Islet precursor cell (in vitro differentiated cells): ENCODE measurements at places on chromosomes 13 and 19.

DNA sequence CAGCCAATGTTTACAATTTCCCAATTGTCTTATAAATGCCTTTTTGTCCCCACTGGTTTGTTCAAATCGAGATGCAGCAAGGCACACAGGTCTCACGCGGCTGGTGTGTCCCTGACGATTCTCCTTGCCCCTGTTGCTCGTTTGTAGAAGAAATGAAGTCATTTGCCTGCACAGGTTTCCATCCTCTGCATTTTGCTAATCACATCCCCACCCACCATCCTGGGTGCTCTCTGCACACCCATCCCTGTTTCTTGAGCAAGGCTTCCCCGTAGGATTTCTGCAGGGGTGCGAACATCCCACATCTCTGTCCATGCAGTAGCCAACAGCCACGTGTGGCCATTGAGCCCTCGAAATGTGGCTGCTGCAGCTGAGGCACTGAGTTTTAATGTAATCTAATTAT is 59.8 kb upstream of the SOX1 start:
- no peak for DNase-seq

DNA sequence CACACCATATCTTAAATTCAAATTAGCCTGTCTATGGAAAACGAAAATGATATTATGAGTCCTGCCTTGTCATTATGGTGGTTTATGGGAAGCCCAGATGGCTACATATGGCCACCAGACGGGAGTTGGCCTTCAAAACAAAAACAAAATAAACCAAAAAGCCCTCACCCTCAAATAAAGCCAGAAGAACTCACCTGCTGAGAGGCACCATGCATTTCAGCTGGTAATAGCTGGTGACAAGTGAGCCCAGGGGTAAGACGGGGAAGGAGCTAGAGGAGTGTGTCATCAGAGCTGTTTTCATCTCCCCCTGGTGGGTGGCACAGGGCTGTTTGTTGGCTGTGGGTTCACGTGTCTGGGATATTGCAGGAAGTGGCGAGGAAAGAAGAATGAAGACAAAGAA is 152.9 kb downstream of the EFNB2 start:
- no peak for DNase-seq

GRCh38 chr13:36666477-36667229 is 7.2 kb upstream of the SERTM1 start:
- no peak for DNase-seq

DNA sequence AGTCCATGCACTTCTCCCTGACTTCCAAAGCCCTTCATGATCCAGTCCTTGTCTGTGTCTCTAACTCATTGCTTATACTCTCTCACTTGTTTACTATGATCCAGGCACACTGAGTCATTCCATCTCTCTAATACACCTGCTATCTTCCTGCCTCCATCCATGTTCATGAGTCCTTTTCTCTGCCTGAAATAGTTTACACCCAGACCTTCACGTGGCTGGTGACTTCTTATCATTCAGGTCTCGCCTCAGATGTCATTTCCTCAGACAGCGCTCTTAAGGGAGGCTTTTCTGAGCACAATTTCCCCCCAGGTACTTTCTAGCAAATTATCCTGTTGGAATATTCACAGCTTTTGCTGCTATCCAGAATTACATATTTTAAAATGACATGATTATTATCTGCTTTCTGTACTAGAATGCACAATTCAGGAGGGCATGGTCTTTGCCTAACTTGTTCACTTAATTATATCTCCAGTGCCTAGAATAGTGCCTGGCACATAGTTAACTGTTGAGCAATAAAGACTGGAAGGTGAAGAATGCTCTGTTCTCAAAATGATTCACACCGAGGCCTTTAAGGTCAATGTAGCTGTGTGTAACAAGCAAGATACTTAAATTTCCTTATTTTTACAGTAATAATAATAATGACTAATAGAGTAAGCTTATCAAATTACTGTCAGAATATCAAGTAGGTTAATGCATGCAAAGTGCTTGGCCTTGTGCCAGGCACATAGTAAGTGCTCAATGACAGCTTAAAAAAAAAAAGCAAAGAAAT is 183.7 kb upstream of the SPRY2 start:
- DNase-seq: no peak

- peak; percentile 49 for DNase-seq
Observed at GRCh38 chr13:24232474-24232873, 72.0 kb downstream of the SPATA13 start.

DNA sequence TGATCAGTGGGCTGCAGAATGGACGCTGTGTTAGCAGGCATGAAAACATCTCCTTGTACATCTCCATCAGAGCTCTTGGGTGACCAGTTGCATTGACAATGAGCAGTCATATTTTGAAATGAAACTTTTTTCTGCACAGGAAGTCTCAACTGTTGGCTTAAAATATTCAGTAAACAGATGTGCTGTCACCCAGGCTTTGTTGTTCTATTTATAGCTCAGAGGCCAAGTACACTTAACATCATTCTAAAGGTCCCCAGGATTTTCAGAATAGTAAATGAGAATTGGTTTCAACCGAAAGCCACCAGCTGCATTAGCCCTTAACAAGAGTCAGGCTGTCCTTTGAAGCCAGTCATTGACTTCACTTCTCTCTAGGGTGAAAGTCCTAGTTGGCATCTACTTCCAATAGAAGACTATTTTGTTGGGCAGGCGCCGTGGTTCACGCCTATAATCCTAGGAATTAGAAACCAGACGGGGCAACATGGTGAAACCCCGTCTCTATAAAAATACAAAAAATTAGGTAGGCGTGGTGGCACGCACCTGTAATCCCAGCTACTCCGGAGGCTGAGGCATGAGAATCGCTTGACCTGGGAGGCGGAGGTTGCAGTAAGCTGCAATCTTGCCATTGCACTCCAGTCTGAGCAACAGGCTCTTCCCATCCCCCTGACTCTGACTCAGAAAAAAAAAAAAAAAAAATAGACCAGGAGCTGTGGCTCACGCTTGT is 7.9 kb upstream of the PDE4A start:
- DNase-seq: no peak

DNA sequence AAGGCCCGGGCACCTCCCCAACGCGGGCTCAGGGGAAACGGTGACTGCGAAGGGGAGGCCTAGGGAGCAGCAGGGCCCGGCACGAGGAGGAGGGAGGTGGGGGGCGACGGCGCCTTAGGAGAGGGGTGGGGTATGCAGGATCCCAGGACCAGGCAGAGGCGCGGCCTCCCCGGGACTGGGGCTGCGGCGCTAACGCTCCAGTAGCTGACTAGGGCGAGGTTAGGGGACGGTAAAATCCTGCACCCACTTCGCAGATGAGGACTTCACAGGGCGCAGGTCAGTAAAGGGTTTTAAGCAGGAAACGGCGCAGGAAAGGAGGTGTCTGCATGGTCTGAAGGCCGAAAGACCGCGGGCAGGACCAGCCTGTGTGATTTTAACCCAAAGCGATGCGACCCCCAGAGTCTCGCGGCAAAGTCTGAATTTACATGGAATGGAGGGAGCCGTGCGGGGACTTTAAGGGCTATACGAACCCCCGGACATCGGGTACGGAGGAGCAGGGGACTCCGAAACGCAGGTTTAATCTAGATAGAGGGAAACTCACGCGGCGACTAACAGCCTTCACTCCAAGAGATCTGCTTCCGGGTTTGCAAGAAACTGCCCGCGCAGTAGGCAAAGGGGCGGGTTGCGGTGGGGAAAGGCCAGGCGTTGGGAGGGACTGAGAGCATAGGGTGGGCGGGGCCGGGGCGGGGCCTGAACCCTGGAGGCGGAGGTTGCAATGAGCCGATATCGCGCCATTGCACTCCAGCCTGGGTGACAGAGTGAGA is at the start of gene ZNF665:
ZNF665 (minus strand) TSS at position 588 of the 764 bp plus-strand sequence. CDS start 10,460 bp downstream, outside the sequence.
- DNase-seq: peak; percentile 92
